Substantia nigra (tissue), 51 donors: ENCODE measurements at places on chromosomes 7 and 10.

DNA sequence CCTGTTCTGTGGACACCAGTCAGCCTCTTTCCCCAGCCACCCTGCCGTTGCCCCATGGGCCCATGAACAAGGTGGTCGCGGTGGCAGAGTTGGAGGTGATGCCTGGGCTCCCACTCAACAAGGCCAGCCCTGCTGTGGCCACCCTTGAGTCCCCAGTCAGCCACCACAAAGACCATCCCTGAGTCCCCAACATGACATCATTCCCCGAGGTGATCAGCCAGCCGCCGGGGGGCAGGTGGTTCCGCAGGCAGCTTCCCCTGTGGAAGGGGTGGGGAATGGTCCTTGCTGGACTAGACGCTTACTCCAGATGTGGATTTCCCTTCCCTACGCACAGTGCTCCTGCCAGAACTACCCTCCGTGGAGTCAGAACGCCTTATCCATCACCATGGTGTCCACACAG lies 271.7 kb downstream of the PTPRN2 start:
- no peak for DNase-seq

DNA sequence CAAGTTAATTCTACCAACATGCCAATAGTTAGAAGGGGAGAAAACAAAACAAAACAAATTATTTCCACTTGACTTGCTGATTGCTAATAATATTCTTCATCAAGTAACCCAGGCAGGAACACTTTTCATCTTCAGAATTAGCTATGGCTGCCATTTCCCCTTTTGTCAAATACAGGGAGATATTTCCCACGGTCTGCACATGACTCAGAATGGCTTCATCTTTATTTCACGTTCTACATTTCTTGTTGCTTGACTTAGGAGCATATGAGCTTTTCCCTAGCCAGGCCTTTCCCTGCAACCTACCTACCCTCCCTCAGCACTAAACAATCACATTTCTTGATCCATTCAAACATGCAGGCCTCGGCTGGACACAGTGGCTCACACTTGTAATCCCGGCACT lies 6.5 kb downstream of the CPVL start:
- DNase-seq = no peak

DNA sequence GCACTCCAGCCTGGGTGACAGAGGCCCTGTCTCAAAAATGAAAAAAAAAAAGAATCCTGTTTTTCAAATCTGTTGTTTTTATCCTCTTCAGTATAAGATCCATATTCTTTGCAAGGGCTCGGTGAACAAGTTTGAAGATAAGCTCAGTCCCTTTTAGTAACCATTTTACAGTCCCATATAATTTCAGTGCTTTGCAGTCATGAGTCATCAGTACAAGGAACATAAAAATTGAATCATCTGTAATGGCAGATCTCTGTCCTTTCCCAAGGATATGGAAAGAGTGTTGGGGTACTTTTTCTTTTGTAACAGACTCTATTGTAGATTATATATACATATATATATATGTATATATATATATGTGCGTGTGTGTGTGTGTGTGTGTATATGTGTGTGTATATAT lies 52.2 kb upstream of the ZPBP start:
- DNase-seq = no peak

- no peak for DNase-seq
Measured at GRCh38 chr7:26038201-26038990, 113.6 kb upstream of the NFE2L3 start.

DNA sequence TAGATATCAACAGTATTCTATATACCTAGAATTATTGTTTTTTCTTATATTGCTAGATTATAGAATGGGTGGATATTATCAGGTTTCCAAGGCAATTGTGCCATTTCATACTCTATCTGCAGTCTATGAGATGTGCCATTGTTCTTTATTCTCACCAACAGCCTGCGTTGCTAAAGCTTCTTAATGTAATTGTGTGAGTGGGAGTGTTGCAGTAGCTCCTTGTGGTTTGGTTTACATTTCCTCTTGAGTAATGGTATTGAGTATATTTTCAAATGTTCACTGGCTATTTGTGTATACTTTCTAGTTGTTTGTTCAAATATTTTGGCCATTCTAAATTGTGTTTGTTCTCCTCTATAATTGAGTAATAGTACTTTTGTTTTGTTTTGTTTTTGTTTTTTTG lies 199.2 kb downstream of the TFEC start:
- DNase-seq = no peak

GRCh38 chr7:157707983-157708918 lies 371.4 kb downstream of the DNAJB6 start:
- no peak for DNase-seq

DNA sequence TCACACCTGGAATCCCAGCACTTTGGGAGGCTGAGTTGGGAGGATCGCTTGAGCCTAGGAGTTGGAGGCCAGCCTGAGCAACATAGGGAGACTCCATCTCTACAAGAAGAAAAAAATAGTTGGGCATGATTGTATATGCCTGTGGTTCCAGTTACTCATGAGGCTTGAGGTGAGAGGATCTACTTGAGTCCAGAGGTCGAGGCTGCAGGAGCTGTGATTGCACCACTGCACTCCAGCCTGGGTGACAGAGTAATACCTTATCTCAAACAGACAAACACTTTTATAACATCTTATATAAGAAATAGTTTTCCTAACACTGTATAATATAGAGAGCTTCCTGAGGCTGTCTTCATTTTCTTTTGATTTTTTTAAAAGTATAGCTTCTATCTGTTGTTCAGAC lies 448.4 kb upstream of the COBL start:
- DNase-seq = no peak

GRCh38 chr7:44136731-44137130 lies 4.4 kb downstream of the MYL7 start:
- no peak for DNase-seq

- no peak for DNase-seq
Measured at GRCh38 chr10:13372524-13372923, 24.4 kb upstream of the SEPHS1 start.

DNA sequence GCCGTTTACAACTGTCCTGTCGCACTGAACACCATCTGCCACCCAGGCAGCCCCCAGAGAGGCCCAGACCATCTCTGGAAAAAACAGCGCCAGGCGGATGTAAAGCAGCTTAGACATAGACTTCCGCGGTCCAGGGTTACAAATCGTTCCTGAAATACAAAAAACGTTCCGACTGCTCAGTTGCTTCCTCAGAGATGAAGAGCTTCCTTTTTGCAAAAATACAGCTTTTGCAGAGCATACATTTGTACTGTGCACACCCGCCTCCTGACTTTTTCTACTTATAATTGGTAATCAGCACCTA lies 11.4 kb downstream of the DAGLB start:
- no peak for DNase-seq

DNA sequence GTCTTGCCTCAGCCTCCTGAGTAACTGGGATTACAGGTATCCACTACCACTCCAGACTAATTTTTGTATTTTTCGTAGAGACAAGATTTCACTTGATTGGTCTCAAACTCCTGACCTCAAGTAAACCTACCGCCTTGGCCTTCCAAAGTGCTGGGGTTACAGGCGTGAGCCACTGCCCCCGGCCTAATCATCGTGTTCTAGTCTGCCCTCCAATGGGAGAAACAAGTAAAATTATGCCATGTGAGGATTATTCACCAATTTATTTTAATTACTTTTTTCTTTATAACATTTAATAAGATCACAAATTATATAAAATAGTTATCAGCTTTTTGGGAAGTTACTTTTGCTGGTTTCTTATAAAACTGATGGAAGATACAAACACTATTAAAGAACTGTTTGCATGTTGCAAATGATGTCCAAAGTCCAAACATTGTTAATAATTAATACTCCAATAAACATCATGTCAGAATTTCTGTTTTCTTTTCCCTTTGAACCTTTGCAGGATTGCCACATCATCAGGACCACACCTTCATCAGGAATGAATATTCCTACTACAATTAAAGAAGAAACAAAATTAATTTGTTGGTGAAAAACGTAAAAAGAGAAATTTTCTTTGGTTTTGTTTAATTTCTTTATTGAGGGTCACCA lies 786 bp upstream of the AKR1C4 start:
- no peak for DNase-seq

DNA sequence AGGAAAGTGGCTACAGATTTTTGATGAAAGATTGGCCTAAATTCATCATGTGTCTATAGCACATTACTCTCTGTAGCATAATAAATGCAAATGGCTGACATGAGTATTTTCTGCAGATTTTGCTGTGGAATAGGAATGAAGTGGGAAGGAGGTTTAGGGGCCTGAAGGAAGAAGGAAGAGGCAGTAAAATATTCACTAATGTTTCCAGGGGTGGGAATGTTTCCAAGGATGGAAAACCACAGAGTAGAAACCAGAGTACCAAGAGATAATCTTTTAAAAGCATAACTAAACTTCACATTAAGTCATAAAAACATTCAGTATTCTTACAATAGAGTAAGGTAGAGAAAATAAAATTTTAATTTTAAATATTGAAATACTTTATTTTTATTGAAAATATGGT lies 267.8 kb downstream of the BICC1 start:
- no peak for DNase-seq

DNA sequence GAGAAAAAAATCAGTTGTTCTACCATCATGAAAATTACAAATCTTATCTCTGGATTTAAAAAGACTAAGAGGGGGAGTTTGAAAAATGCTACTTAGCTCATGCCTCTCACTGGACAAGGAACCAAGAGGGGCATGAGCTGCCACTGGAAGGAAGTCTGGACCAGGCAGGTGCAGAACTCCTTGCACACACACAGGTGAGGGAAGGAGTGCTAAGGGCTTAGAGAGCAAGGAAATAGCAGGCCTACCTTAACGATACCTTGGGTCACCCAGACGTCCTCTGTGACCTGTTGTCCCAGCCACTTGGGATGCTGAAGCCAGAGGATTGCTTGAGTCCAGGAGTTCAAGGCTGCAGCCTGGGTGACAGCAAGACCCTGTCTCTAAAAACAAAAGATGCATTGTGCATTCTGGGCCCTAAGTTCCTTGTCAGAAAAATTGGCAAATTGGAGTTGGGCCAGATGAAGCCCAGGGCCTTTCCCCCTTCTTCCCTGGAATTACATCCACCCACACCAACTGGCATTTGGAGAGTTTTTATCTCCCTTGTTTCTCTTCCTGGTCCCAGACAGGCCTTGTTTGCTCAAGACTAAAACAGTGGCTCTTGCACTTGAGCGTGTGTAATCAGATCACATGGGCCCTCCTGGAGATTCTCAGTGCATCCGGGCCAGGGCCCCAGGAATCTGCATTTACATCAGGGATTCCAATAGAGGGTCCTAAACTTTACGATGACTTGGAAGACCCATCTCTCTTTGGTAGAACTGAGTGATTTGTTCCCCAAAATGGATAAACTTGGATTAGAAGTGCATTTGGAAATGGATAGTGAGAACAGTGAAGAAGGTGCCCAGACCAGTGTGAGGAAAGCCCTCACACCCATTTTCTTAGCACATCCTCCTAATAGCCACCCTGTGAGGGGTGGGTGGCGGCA lies 3.0 kb downstream of the DDIT4 start:
- DNase-seq = no peak
